ENCODE measurements at places on chromosomes 5 and 9.

- DNase-seq = no peak
Measured at GRCh38 chr5:57175551-57176309, 1.9 kb downstream of the GPBP1 start.

- DNase-seq = no peak
Measured at GRCh38 chr5:17801595-17801994, 167.3 kb downstream of the TAF11L14 start.

DNA sequence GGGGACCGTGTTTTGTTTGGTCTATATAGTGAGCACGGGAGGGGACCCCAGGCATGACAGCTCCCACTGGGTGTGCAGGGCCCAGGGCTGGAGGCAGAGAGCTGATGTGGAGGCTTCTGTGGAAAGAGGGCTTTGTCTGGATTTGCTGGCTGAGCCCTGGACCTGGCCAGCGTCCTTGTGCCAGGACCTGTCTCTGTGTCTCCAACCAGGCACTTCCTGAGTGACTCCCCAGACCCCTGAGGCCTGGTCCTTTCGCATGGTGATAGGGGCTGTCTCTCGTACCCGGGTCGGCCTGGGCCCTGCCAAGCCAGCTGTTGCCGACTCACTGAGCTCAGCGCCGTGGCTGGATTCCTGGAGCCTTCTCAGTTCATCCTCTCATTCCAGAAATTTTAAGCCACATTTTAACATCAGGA is 77.6 kb downstream of the ADAMTS2 start:
- DNase-seq = peak; percentile 75

DNA sequence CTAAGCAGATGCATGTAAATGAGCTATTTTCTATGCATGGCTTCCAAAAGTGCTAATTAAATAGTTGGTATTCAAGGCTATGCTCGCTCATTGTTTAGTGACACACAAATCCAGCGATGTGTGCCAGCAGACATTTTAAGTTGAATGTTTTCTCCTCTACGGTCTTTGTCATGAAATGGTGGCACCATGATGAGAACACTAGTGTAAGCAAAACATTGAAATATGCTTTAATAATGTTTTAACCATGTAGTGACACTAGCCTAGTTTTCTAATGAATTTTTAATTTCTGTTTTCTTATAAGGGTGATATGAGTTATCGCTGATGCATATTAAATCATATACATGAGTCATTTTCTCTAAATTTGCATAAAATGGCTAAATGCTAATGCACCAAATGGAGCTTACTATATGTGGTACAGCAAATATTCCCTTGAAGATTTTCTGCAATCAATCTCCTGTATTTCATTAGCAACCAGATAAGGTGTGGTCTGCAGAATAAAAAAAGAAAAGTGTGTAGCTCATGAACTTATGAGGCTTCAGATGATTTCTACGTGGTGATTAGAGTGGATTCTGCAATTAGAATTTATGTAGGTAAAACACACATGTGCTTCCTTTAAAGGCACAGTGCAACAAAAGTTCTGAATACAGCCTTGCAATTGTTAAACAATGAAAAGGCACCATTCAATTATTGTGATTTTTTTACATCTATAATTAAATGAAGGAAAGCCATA is 226.6 kb downstream of the MEF2C start:
- no peak for DNase-seq
